Liver (tissue), 10 donors: ENCODE measurements at places on chromosomes 6 and 20. TPM values are rescaled to one million over a fixed set of nuclear protein-coding genes. Genes with fewer than 3 reads are reported as not detected.

RWDD2A gene
- total RNA-seq: 1.9 TPM

C6orf163 gene
- 3.0 TPM for total RNA-seq

ELOVL2 gene
- 28.5 TPM for total RNA-seq

- H3K27me3 ChIP-seq: no peaks in the 10 kb centered on the region
- H3K36me3 ChIP-seq: peaks cover 47% of the 10 kb centered on the region
- no peak overlapping the region for H3K4me3 ChIP-seq
- H3K4me1 ChIP-seq: peaks cover 4% of the 10 kb centered on the region
- H3K27ac ChIP-seq: no peak overlapping the region
Observed at GRCh38 chr20:6034134-6034969, 19.5 kb downstream of the LRRN4 start.

GRCh38 chr6:147384029-147384428, 124.5 kb upstream of the SAMD5 start:
- no peaks in the 10 kb centered on the region for H3K36me3 ChIP-seq
- H3K27me3 ChIP-seq: no peaks in the 10 kb centered on the region
- no peak overlapping the region for H3K4me3 ChIP-seq
- H3K27ac ChIP-seq: no peak overlapping the region
- H3K4me1 ChIP-seq: no peaks in the 10 kb centered on the region
- DNase-seq: no peak

- DNase-seq: peak; percentile 77
- peaks cover 17% of the 10 kb centered on the region for H3K36me3 ChIP-seq
- peaks cover 4% of the 10 kb centered on the region for H3K4me1 ChIP-seq
- H3K27me3 ChIP-seq: no peaks in the 10 kb centered on the region
Observed at GRCh38 chr6:37302086-37302686, 44.2 kb upstream of the TMEM217 start.

- no peaks in the 10 kb centered on the region for H3K36me3 ChIP-seq
- no peaks in the 10 kb centered on the region for H3K4me1 ChIP-seq
- no peak overlapping the region for H3K4me3 ChIP-seq
- H3K27me3 ChIP-seq: no peaks in the 10 kb centered on the region
- DNase-seq: no peak
- H3K27ac ChIP-seq: no peak overlapping the region
Observed at GRCh38 chr6:55299286-55299985, 27.8 kb upstream of the GFRAL start.

- no peak overlapping the region for H3K27ac ChIP-seq
- H3K36me3 ChIP-seq: no peaks in the 10 kb centered on the region
- H3K4me1 ChIP-seq: no peaks in the 10 kb centered on the region
- no peak for DNase-seq
- no peak overlapping the region for H3K4me3 ChIP-seq
Observed at GRCh38 chr20:6857927-6858326, 90.4 kb downstream of the BMP2 start.
